Calu3 (cell line): ENCODE measurements at places on chromosomes 3 and 15.

- no peak for DNase-seq
Observed at GRCh38 chr3:143901105-143901504, 52.8 kb upstream of the SLC9A9 start.

GRCh38 chr3:73624821-73625665 is at the start of gene PDZRN3:
Gene PDZRN3, minus strand, starts transcription at chr3:73624941.
- DNase-seq: no peak

- no peak for DNase-seq
Observed at GRCh38 chr15:65796610-65797078, 4.6 kb upstream of the DENND4A start.

DNA sequence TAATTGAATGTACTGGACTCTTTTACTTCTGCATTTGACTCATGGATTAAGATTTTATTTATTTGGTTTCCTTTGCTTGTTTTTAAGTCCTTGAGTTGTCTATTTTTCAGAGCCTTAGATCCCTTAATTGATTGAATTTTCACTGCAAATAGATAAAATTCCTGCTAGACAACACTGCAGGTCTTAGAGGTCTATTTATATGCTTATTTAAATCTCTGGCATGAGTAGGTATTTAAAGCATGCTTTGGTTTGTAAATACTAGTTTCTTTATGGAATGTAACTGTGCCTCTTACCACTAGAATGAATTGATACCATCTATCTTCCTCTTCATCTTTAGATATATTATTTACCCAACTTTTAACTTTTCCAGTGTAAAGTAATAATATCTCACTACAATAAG is 20.0 kb downstream of the PLSCR5 start:
- DNase-seq: no peak

DNA sequence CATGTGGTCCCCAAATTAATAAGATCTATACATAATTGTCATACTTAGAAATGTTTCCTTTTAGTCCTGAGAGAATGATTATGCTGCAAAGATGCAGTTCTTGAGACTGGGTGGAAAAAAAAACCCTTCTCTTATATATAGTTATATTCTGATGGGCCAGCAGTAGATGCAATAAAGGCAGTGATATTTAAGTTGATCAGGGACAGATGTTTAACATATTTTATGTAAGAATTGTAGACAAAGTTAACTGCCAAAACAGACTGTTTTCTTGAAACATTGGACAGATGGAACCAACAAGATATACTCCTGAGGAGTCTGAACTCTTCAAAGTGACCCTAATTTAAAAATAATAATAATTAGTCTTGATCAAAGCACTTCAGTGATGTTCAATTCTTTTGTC is 172.0 kb upstream of the LRIG1 start:
- DNase-seq: no peak

- DNase-seq: no peak
Observed at GRCh38 chr15:59158701-59159034, 48.0 kb upstream of the LDHAL6B start.

DNA sequence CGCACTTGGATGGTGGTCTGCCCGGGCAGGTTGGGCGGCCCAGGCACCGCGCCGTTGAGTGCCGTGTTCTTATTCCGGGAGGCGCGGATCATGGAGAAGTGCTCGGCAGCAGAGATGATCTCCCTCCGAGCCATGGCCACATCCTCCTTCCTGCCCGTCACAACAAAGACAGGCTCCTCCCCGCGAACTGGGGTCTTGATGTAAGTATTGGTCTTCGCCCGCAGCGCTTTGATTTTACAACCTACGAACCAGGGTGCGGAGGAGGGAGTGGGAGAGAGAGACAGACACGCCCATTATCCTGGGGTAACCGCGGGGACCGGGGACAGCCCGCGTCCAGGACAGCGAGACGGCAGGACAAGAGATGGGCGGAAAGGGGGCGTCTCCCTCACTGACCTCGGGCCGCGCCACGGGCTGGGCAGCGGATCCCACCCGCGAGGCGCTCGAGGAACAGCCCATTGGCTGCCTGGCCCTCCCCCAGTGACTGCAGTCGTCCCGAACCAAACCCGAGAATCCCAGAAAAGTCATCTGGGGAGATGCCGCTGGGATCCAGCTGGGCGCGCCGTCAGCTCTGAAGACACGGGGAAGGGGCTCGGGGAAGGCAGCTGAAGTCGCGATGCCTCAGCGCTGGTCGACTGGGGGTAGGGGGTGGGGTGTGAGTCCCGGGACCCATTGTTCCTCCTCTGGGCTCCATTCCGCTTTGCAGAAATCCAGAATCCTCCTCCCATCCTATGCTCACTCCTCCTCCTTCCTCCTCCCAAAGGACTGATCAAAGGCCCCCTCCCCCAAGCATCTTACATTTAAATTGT is 1.2 kb downstream of the MEX3B start:
- DNase-seq: no peak

- DNase-seq: peak; percentile 67
Observed at GRCh38 chr3:141646760-141647561, 91.1 kb upstream of the RNF7 start.

- no peak for DNase-seq
Observed at GRCh38 chr3:55721716-55722484, 234.8 kb upstream of the WNT5A start.

- DNase-seq: no peak
Observed at GRCh38 chr15:42504631-42505030, 9.2 kb downstream of the SNAP23 start.

GRCh38 chr3:177357352-177358090 is 160.2 kb upstream of the TBL1XR1 start:
- peak; percentile 79 for DNase-seq

DNA sequence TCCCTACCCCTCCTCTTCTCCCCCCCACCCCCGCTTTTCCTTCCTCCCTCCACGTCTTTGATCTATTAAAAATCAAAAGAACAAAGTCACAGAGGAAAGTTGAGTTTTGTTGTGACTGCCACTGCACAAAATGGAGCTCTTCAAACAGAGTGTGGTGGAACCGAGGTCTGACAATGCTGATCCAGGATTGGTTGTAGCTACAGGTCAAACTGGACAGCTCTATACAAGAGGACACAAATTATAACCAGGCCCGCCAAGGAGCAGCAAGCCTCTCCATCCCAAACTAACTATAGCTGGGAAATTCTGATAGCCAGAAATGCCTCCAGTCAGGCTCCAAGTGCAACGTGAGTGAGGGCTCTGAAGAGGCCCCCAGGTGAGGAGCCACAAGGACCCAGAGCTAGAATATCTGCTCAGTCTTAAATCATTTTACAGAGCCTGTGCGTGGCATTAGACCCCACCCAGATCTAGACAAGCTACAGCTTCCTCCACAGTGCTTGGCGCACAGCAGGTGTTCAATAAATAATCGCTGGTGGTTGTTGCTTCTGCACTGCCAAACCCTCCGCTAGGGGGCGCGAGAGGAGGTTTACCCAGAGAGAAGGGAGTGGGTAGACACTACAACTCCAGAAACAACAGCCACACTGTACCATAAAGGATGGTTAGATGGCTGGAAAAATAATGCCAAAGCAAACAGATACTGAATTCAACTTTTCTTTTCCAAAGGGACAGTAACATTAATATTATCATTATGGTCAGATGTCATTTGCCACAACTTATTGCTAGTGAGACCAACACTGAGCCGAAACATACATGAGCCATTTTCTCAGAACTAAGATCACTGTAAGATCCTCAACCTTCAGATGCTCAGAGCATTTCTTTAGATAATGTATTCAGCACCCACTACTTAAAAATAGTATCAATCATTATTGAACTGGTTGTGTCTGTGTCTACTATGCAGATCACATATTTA is 44.6 kb downstream of the ZIC4 start:
- DNase-seq: peak; percentile 78

DNA sequence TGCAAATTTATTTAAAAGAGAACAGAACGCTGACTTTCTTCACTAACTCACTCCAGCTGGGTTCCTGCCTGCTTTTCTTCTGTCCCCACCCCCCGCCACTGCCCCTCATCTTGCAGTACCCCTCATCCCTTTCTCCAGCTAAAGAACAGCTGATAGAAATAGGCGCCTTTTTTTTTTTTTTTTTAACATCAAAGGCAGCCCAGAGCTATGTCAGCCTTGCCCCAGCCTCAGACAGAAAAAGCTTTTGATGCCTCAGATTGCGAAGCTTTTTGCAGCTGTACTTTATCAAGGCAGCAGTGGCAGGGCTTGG is 1.8 kb downstream of the CADPS start:
- no peak for DNase-seq

GRCh38 chr15:36626141-36626800 is 46.8 kb downstream of the CDIN1 start:
- no peak for DNase-seq

DNA sequence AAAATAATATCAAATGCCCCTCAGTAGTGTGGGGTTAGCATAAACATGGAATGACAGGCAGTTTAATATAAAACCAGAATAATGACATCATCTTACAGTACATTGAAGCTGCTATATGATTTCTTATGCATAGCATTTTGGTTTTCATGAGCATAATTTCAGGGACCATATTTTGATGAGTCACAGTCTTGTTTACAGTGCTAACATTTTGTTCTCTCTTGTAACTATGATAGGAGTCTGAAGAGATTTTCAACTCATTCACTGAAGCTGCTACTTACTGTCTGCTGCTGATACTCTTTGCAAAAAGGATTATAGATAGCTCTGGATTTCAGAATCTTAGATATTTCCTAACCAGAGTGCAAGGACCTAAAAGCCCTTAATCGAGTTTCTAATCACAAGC is 92.6 kb upstream of the CCDC54 start:
- no peak for DNase-seq

DNA sequence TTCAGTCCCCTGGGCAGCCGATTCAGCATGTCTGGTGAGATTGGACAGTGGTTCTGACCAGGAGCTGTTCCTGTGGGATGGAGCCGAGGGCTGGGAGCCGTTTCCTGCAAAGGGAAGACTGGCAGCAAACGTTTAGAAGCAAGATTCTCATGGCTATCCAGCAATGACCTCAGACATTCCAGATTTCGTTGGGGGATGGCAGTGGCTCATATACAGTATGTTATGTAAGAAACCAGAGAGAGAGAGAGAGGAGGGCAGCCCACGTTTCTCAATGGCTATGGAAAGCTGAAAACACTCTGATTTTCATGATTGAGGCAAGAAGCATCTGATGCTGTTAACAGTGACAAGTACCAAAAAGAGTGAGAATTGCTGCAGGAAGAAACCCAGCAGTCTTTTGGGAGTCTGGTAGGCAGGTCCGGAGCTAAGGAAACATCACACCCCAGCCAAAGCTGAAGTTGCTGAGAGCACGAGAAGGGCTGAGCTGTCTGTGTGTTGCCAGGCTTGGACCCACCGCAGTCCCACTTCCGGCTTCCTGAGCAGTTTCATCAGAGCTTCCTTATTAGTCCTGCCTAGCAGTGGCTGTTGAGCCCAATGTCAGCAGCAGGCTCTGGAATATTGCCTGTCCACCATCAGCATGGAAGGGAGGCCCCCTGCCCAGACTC is 25.6 kb upstream of the VPS8 start:
- DNase-seq: no peak

- no peak for DNase-seq
Observed at GRCh38 chr3:98209244-98209643, 42.7 kb downstream of the OR5H15 start.

GRCh38 chr3:188391592-188391991 is 237.6 kb downstream of the LPP start:
- DNase-seq: no peak

DNA sequence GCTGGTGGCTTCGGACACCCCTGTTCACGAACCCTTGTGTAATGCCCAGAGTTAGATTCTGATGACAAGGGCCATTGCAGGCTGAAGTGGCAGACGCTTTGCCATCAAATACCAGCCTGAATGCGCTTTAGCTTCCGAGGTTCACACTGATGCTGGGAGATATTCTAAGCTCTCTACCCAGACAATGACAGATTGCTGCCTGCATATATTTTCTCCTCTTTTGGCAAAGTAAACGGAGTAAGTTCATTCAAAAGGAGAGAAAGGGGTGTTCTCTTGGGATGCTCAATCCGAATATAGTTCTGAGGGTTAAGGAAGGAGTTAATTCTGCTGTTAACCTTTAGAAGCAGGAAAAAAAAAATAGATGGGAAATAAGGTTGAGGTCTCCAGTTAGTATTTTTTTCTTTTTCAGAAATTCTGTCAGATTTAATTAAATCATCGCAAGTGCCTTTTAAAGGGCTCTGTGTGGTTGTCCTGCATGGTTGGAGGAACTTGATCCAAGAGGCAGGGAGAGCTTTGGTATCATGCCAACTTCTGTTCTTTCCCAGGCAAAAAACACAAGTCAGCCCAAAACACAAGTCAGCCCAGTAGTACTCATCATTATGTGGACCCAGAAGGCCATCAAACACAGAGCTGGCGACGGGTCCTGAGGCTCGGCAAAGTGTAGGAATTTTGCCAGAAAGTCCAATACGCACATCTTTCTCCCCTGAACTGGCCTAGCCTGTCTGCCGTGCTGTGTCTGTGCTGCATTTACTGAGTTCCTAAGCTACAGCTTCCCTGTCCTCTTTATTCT is 70.9 kb upstream of the ST8SIA2 start:
- no peak for DNase-seq

DNA sequence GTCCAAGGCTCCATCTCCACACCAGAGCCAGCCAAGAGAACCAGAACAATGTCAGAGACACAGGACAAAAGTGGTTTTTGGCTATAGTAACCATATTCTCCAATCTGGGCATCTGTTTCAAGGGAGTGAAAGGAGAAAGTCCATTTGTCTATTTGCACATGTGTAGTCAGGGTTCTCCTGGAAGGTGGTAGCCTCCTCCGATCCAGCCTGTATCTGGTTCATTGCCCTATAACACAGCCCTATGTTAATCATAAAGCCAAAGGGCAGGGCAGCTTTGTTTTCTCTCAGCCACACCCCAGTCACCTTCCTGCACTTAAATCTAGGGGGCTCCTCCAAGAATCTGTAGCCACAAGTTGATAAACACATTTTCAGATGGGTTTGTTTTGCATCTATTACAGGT is 128.1 kb upstream of the ADPGK start:
- no peak for DNase-seq

DNA sequence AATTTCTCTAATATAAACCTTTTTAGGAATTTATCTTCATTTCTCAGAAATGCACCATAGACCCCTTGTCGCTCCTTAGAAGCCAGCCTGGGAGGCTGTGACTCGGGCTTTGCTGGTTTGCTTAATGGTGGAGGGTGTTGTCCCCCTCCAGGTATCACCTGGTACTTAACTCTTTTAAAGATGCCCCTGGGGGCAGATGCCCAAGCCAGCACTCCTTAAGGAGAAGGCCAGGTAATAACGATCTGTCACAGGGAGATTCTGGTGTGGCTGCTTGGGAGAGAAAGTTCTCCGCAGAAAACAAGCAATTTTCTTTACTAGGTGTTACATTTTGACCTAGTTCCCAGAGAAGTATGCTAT is 22.3 kb downstream of the EHD4 start:
- no peak for DNase-seq

DNA sequence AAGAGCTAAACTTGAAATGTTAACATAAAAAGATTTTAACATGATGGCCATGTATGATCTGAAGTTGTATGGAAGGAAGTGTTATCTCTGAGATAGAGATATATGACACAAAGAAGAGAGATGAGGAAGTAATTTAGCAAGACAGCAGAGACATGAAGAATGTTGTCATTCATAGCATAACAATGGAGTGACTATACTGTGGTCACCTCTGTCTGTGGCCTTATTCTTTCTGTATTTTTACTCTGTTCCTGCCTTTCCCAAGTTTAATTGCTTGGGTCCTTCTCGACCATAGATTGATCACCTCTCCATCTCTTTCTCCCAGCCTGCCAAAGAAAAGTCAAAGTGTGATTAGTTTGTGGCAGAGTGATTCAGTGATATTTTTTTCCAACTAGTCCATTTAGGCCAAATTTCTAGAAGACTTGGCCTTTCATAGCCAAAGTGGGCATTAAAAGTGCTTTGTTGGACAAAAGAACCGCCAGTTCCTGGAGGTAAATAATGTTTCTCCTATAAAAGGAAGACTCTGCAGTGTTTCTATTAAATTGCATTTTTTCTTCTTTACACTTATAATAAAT is 711.9 kb downstream of the CADM2 start:
- DNase-seq: no peak
